ENCODE measurements at places on chromosomes 2 and 18. TPM values are rescaled to one million over a fixed set of nuclear protein-coding genes. Genes with fewer than 3 reads are reported as not detected.

PPP4R3B gene
- 29.2 TPM for total RNA-seq

DNA sequence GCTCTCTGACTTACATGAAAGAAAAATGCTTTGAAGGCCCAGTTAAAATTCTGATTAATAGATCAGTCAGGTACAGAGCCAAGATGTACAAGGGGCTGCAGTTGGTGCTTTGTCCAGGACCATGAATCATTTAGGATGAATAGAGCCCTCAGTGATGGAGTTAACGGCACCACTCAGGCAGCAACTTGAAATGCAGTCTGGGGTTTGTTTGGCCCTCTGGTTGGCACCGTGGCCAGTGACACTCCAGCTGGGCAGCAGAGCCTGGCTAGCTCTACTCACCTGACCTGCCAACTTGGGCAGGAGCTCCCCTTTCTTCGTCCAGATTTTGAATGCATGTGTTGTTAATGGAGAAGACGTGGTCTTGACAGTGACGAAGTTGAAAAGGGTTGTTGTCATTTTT lies 493.0 kb upstream of the ACVR2A start:
- H3K27ac ChIP-seq: no peak overlapping the region
- no peaks in the 10 kb centered on the region for H3K27me3 ChIP-seq
- no peak for DNase-seq
- no peak overlapping the region for H3K4me3 ChIP-seq
- H3K36me3 ChIP-seq: no peaks in the 10 kb centered on the region
- H3K4me1 ChIP-seq: no peaks in the 10 kb centered on the region

DNA sequence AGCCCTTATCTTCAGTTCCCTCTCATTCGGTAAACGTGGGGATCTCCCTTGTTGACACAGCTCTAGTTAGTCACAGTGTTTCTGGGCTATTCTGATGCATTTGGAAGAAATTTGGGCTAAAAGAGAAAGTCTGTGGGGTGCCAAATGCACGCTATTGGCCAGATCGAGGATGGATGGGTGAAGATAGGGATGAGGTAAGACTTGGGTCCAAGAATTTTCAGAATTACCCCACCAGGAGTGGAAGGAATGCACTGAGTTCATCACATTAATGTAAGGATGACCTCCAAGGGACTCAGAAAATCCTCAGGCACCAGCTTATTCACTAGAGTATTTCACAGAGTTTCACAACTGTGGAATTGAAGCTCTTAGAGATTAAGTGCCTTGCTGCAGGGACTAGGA lies 49.3 kb downstream of the NRP2 start:
- H3K4me3 ChIP-seq: no peak overlapping the region
- no peaks in the 10 kb centered on the region for H3K27me3 ChIP-seq

CMPK2 gene
- 9.7 TPM for total RNA-seq

ANKRD53 gene
- total RNA-seq: 3.7 TPM

TCF23 gene
- 84.6 TPM for total RNA-seq

SRD5A2 gene
- not detected for total RNA-seq

DNA sequence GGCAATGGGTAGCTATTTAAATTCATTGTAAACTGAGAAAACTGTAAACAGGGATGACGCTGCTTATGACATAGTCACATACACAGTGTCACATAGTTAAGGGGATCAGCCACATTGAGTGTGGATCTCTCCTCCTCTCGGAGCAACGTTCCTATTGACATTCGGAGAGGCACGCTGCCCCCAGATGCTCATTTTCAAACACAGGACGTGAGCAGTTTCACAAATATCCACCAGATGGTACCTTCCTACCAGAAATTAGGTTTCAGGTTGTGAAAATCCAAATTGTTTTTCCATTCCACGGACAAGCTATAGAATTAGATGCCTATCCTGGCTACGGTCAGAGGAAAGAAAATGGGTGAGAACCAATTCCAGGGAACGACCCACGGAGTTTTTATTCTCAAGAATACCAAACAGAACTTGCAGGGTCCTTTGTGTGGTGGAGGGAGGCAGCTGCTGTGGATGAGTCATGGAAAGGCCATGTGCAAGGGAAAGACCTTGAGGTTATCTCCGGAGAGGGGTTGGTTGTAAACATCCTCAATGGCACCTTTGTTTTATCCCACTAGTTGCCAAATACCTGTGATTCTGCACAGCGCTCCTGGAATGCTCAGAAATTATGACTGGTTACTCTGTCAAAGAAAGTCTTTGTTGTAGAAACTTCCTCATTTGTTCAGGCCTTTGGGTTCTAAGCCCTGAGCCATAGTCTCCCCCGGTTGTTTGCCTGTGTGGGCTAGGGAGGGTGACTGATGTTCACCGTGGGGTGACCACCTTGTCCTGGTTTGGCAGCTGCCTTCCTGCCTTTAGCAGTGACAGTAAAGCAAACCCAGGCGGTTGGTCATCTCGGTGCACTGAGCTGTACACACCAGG lies 88.0 kb downstream of the ACTR3 start:
- DNase-seq: no peak
- no peaks in the 10 kb centered on the region for H3K4me1 ChIP-seq
- no peak overlapping the region for H3K27ac ChIP-seq
- no peaks in the 10 kb centered on the region for H3K27me3 ChIP-seq
- no peaks in the 10 kb centered on the region for H3K36me3 ChIP-seq

GRCh38 chr2:45675263-45675812 lies 23.9 kb downstream of the PRKCE start:
- no peak overlapping the region for H3K4me3 ChIP-seq
- H3K27ac ChIP-seq: peak overlapping the region; percentile 85
- no peaks in the 10 kb centered on the region for H3K36me3 ChIP-seq

DBI gene
- total RNA-seq: 2.6 TPM

GKN2 gene
- total RNA-seq: not detected

DNA sequence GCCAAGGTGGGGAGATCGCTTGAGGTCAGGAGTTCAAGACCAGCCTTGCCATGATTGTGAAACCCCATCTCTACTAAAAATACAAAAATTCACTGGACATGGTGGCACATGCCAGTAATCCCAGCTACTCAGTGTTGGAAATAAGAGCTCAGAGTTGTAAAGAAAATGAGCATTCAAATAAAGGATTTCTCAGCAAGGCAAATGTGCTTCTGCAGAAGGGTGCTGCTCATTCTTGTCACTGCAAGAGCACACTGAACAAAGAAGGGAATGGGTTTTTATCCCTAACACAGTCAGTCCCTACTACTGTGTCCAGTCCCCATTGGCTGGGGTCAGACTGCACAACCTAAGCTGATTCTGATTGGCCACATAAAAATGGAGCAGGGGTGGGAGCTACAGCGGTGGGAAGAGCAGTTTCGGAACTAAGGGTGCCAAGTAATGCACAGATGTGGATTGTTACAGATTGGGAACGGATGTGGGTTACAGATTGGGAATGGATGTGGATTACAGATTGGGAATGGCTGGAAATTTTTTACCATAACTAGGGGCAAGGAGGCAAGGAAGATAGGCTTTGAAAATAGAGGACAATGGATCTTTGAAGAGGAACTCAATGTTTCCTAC lies 31.1 kb upstream of the TRAPPC8 start:
- no peak overlapping the region for H3K4me3 ChIP-seq
- H3K27me3 ChIP-seq: no peaks in the 10 kb centered on the region
- H3K27ac ChIP-seq: no peak overlapping the region
- no peaks in the 10 kb centered on the region for H3K36me3 ChIP-seq
- DNase-seq: no peak

GRCh38 chr2:222355860-222356259 lies 57.1 kb upstream of the PAX3 start:
- no peaks in the 10 kb centered on the region for H3K27me3 ChIP-seq
- no peaks in the 10 kb centered on the region for H3K4me1 ChIP-seq
- no peak for DNase-seq
- no peak overlapping the region for H3K4me3 ChIP-seq
- H3K36me3 ChIP-seq: no peaks in the 10 kb centered on the region

WDFY1 gene
- 112 TPM for total RNA-seq

LYPD6 gene
- 0.29 TPM for total RNA-seq

DNA sequence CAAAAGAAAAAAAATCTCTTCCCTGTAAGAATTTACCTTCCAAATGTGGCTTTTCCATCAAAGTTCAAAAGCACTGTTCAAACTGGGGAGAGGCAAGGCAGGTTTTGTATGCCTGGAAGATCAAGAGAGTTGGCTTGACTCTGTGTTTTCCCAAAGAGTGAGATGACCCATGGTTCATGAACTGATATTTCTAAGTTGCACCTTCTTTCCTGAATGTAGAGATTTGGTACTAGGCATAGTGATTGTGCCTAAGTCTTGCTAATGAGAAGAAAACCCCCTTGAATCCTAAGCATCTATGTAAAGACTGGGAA lies 23.4 kb upstream of the LPIN1 start:
- H3K36me3 ChIP-seq: no peaks in the 10 kb centered on the region
- no peak for DNase-seq
- no peak overlapping the region for H3K4me3 ChIP-seq
- no peaks in the 10 kb centered on the region for H3K4me1 ChIP-seq

DNA sequence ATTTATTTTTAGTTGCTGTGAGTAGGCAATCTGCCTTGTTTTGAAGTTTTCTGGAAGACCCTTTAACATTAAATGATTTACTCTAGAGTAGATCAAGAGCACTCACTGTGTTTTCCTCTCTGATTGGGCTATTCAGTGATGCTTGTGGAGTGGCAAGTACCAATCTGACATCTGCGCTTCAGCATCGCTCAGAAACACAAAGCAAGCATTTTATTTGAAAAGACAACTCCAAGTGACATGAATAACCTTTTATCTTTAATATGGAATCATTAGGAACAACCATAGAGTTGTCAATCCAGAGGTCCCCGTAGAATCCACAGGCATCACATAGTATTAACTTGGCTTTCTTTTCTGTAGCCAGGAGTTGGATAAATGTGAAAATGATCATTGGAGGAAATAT lies 114.7 kb downstream of the CPS1 start:
- no peaks in the 10 kb centered on the region for H3K36me3 ChIP-seq
- no peaks in the 10 kb centered on the region for H3K27me3 ChIP-seq
- no peak for DNase-seq
- no peak overlapping the region for H3K4me3 ChIP-seq

FSHR gene
- not detected for total RNA-seq

DNA sequence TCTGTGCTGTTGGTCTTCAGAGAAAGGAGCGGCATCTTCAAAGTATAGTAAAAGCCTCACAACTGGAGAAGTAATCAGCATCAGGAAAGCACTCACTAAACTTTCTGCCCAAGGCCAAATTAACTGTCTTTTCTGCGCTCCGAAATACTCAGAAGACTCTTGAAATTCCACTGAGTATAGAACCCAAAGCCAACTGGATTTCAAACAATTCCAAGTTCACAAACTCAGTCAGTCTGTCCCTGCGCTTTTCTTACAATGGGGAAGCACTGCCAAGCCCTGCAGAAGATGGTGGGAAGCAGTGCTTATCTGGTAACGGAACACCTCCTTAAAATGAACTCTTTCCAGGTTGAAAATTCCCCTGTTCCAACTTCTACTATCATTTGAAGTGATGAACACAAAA lies 193.5 kb downstream of the NCKAP5 start:
- no peaks in the 10 kb centered on the region for H3K4me1 ChIP-seq
- H3K27ac ChIP-seq: no peak overlapping the region
- no peaks in the 10 kb centered on the region for H3K27me3 ChIP-seq
- DNase-seq: no peak
- no peaks in the 10 kb centered on the region for H3K36me3 ChIP-seq

- no peaks in the 10 kb centered on the region for H3K27me3 ChIP-seq
- no peak overlapping the region for H3K27ac ChIP-seq
- H3K4me3 ChIP-seq: no peak overlapping the region
- no peaks in the 10 kb centered on the region for H3K36me3 ChIP-seq
- H3K4me1 ChIP-seq: no peaks in the 10 kb centered on the region
Measured at GRCh38 chr2:234620018-234620417, 123.1 kb upstream of the ARL4C start.

DNA sequence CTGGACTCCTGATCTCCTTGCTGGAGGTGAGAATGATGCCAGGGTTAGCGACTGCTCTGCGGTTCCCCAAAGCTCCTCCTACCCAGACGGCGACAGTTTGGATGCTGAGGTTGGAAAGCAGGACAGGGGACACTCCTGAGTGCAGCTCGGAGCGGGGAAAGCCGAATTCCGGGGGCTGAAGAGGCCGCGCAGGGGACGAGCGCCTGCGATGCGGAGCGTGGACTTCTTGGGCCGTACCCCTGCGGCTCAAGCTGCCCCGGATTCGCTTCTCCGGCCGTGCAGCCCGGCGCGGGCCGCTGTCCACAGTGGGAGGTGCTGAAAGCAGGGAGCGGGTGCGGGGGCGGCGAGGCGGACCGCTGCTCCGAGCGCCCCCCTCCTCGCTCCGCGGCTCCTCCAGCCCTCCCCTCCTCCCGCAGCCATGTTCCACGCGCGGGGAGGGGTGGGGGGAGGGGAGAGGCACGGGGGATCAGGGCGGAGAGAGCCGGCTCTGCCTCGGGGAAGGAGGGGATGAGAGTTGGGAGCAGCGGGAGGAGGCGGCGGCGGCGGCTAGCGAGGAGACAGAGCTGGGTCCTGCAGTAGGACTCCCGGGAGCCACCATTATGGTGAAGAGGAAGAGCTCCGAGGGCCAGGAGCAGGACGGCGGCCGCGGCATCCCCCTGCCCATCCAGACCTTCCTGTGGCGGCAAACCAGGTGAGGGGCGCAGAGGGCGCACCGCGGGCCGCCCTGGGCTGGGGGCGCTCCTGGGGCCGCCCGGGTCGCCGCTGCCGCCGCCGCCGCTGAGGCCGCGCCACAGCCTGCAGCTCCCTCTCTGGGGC lies at the start of gene UNC80:
Gene UNC80 (plus strand): TSS at position 359 of the 816 bp plus-strand sequence. CDS start 241 bp downstream, at position 600.
- H3K36me3 ChIP-seq: no peaks in the 10 kb centered on the region
- H3K27ac ChIP-seq: no peak within 1 kb of the TSS
- H3K27me3 ChIP-seq: no peaks in the 10 kb centered on the region
- no peak for DNase-seq

DNA sequence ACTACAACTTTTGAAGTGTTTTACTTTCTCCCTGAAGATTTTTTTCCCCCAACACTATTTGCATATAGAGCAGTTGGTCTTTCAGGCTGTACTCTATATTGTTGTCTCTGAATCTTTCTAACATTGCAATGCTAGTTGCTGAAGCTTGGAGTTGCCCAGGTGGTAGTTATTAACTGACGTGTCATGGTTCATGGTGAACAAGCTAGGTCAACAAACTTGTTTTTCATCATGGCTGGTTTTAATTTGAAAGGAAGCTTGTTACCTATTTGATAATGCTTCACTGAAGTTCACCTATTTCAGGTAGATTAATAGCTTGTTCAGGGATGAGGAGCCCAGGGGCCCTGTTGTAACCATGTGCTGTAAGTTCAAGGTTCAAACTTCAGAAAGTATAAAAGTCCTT lies 158.8 kb upstream of the ZEB2 start:
- H3K36me3 ChIP-seq: no peaks in the 10 kb centered on the region
- no peak overlapping the region for H3K27ac ChIP-seq
- no peak overlapping the region for H3K4me3 ChIP-seq
- DNase-seq: no peak

GRCh38 chr18:78126536-78126935 lies 853.1 kb upstream of the SALL3 start:
- H3K36me3 ChIP-seq: no peaks in the 10 kb centered on the region
- H3K27me3 ChIP-seq: no peaks in the 10 kb centered on the region
- no peak overlapping the region for H3K4me3 ChIP-seq
- H3K4me1 ChIP-seq: no peaks in the 10 kb centered on the region

DNA sequence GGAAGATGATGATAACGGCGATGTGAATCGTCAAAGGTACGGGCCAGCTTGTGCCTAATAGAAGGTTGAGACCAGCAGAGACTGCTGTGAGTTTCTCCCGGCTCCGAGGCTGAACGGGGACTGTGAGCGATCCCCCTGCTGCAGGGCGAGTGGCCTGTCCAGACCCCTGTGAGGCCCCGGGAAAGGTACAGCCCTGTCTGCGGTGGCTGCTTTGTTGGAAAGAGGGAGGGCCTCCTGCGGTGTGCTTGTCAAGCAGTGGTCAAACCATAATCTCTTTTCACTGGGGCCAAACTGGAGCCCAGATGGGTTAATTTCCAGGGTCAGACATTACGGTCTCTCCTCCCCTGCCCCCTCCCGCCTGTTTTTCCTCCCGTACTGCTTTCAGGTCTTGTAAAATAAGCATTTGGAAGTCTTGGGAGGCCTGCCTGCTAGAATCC lies 3.0 kb downstream of the FZD7 start:
- H3K36me3 ChIP-seq: no peaks in the 10 kb centered on the region

ACMSD gene
- total RNA-seq: not detected
